ENCODE measurements at places on chromosomes 11 and 22.

- no peak for DNase-seq
These were observed 19.3 kb upstream of the CCDC188 start for GRCh38 chr22:20170170-20170569.

- DNase-seq = peak; percentile 96
These were observed 39.7 kb upstream of the TH start for GRCh38 chr11:2211113-2211971.

- no peak for DNase-seq
These were observed 142.4 kb upstream of the NARS2 start for GRCh38 chr11:78717041-78717440.

DNA sequence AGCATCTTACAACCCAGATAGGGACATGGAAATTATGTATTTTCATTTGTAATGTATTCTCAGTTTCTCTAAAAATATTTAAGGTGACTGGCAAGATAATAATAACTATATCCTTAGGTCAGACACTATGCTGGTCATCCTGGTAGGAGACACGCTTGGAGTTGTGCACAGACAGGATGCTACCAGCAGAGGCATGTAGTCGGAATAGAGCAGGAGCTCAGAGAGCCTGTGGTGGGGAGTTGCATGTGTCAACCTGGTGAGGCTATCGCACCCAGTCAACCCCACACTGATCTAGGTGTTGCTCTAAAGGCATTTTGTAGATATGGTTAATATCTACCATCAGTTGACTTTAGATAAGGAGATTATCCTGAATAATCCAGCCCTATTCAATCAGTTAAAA lies 318.5 kb downstream of the MIAT start:
- DNase-seq = no peak

DNA sequence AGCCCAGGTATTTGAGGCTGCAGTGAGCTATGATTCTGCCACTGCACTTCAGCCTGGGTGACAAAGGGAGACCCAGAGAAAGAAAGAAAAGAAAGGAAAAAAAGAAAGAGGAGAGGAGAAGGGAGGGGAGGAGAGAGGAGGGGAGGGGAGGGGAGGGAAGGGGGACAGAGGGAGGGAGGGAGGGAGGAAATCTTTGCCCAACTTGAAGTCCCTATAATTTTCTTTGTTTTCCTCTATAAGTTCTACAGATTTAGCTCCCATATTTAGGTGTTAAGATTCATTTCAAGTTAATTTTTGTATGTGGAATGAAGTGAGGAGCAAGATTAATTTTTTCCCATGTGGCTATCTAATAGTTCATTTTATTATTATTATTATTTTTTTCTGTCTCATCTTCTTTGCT lies 328.3 kb downstream of the LARGE1 start:
- DNase-seq = no peak

DNA sequence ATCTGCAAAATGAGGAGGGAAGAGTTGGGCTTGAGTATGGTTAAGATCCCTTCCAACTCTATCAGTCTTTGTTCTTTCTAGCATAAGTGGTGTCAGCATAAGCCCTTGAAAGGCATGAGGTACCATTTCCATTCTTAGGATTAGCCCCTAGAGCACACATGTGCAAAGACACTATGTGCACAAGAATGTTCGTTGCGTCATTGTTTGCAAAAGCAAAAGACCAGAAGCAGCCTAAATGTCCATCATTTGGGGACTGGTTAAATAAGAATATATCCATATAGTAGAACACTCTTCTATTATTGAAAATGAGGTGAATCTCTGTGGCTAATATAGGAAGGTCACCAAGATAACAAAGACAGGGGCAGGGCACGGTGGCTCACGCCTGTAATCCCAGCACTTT lies 10.0 kb upstream of the KCTD14 start:
- DNase-seq = no peak

- DNase-seq = no peak
These were observed 58.3 kb downstream of the RTN4R start for GRCh38 chr22:20209761-20210250.

- DNase-seq = no peak
These were observed 456 bp downstream of the AAMDC start for GRCh38 chr11:77821349-77821851.

DNA sequence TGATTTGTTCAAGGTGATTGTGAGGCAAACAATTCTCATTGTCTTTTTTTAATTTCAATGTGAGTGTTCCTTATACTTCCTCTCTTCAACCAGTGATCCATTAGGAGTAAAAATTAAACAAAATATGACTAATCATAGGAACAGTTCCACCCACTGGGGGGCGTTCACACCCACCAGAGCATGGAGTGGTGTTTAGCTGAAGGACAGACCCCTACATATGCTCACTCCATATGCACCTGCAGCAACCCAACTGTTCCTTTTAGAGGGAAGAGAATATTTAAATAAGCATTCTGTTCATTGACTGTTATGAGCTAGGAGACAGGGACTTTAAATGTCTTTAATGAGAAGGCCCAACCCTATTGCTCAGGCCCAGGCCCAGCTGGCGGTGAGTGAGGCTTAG lies 78.7 kb upstream of the DRD2 start:
- peak; percentile 22 for DNase-seq

DNA sequence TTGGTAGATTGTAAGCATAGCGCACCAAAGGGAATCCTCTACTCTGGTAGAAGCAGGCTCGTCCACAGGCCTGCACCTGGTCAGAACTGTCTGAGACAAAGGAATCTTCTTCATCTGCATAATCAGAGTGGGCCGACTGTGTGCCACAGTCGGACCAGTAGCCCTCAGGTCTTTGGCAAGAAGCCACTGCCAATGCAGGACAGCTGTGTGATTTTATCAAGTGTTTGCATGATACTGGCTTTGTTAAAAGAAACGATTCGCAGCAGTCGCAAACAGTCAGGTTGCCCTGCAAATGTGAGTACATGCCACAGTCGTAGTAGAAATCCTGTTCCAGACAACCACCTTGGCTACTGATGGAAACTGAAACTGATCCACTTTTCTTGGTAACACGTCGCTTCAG lies 4.9 kb upstream of the CCDC34 start:
- peak; percentile 74 for DNase-seq

GRCh38 chr11:131409345-131409744 lies 38.9 kb downstream of the NTM start:
- DNase-seq = no peak

- no peak for DNase-seq
These were observed 72.3 kb downstream of the PPP6R3 start for GRCh38 chr11:68532727-68533369.
